GM13976 (cell line): ENCODE measurements at places on chromosomes 7 and 10.

DNA sequence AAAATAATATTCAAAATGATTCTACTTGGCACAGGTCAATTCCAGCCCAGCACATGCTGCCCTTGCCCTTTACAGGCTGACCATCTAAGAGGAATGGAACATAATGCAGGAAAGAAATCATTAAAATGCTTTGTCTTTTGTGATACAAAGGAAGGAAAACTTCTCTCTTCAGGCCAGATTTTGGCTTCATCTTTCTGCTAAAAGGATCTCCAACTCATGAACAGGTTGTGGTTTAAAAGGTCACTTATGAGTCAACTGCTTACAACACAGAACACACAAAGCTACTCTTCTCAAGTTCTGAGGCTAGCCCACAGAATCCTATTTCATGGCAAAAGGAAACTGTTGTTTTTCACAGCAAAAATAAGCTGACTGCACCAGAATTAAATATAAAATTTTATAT lies 197.1 kb downstream of the DOCK4 start:
- DNase-seq: no peak

GRCh38 chr10:5354068-5354467 lies 10.7 kb upstream of the UCN3 start:
- DNase-seq: no peak

- DNase-seq: no peak
Measured at GRCh38 chr10:86265236-86265894, 101.2 kb downstream of the GRID1 start.

DNA sequence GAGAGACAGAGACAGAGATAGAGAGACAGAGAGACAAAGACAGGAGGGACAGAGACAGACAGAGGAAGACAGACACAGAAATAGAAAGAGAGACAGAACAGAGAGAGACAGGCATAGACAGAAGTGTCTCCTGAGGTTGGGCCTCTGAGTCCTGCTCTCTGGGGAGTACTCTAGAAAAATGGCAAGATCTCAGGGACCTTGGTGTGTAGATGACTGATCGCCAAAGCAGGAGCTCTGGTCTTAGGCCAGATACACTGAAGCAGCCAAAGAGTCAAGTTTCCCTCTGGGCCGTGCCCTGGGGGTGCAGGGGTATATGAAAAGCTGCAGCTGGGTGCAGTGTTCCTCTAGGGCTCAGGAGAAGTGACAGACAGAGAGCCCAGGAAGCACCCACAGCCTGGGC lies 176.6 kb upstream of the TNS3 start:
- no peak for DNase-seq

- DNase-seq: no peak
Measured at GRCh38 chr7:92133133-92133736, 1.0 kb downstream of the CYP51A1 start.

DNA sequence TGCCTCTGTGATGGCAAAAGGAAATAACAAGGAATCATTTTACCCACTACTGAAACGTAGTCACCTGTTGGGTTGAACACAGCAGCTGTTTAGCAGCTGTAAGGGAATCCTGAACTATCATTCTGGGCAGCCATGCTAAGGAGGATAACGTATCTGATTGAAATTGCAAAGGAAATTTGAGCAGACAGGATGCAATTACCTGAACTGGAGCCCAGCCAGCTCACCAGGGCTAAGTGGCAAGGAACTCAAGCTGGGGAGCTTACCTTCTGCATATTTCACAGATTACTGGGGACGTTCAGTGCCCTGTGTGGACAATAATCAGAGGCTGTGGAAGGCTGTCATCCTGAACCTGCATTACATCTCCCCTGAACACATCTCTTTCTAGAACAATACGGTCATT lies 650.5 kb downstream of the SORCS3 start:
- DNase-seq: no peak

DNA sequence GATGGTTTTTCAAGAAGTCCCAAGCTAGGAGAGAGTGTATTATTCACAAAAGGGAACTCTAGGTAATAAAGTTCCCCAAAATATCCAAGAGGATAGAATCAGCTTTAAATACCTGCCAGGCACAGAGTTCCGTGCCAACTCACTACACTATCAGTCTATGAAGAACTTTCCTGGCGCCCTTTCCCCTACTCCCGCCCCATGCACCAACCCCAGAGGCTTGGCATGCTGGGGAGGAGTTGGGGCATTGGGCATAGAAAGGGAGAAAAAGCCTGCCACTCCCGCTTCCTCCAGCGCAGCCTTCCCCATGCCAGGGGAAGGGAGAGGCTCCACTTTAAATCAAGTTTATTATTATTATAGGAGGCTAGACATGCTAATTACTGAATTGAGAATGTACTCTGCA lies 54.9 kb downstream of the ZNF800 start:
- no peak for DNase-seq
